ENCODE measurements at places on chromosomes 13 and 19.

GRCh38 chr19:40747536-40747935, 2.7 kb downstream of the ACTMAP start:
- no peak for DNase-seq

DNA sequence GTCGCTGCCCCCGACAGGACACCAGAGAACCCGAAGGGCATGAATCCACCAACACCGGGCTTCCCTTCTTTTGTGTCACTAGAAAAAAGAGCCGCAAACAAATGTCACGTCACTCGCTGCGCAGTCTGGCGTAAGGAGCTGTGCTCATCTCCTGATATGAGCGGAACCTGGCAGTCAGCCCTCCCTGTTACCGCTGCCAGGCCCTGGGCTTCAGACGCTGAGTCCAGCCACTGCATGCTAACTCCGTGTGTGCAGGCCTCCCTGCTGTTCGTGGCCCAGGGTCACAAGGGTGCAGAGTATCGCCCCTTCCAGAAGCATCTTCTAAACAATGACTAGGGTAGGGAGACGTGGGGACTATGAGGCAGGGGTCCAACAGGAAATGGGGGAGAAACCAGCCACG, 71.3 kb downstream of the SLC7A1 start:
- DNase-seq: no peak

DNA sequence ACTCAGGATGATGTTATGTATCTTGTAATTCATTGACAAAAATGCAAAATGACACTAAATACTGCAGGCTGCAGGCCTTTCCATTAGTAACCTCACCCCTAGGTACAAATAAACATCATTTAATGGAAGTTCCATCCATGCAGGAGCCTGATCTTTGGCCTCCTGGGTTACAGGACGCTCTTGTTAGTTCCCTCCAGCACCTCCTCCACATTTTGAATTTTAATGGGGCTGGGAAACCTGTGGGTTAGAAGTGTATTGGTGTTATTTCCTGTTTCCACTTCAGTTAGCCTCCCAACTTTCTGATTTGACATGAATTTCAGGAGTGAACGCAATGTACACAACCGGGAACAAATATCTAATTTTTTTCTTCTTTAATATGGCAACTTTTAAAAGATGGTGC, 237.1 kb upstream of the ARGLU1 start:
- DNase-seq: no peak

- DNase-seq: no peak
These were observed 314.3 kb upstream of the TMTC4 start for GRCh38 chr13:100988921-100989320.

GRCh38 chr13:71820699-71821098, 46.3 kb downstream of the DACH1 start:
- no peak for DNase-seq

GRCh38 chr19:948842-949496, 23.1 kb downstream of the ARID3A start:
- no peak for DNase-seq

DNA sequence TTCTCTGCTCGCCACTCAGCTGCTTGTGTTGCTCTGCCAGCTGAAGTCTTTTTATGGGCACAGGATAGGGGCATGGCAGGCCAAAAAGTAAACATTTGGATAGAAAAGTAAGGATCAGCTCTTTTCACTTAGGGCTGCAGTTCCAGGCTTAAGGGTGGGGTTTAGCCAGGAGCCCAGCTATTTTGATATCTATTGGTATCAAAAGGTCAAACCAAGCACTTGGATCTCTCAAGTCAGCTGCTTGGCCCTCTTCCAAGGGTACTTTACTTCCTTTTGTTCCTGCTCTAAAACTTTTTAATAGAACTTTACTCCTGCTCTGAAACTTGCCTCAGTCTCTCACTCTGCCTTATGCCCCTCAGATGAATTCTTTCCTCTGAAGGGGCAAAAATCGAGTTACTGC, 55.7 kb upstream of the ABCC4 start:
- DNase-seq: no peak

Data from activated CD8-positive, alpha-beta memory T cell treated with anti-CD3 and anti-CD28 coated beads, Interleukin-2, amount 50 U/mL, for 4 hours (primary cell).